ENCODE measurements at places on chromosomes 11 and 22.

DNA sequence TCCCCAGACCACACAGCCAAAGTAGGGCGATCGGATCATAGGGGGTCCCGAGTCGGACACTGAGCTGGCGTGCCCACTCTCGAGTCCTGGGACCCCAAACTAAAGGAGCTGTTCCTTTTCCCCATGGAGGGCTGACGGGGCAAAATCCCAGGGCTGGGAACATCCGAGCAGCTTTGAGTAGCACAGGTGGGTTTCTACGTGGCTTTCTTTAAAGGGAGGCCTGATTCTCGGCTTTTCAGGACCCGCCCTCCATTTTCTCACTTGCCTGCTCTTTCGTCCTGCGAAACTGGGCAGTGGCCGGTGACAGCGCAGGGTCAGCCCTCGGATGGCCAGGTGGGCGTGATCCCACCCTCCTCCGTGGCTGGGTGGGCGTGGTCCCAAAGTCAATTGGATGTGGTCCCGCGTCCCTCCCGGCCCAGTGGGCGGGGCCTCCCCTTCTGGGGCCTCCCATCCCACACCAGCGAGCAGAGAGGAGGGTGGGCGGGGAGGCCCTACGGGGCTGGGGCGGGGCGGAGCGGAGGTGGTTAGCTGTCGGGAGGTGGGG, 17.5 kb upstream of the TXNRD2 start:
- peak; percentile 84 for DNase-seq

DNA sequence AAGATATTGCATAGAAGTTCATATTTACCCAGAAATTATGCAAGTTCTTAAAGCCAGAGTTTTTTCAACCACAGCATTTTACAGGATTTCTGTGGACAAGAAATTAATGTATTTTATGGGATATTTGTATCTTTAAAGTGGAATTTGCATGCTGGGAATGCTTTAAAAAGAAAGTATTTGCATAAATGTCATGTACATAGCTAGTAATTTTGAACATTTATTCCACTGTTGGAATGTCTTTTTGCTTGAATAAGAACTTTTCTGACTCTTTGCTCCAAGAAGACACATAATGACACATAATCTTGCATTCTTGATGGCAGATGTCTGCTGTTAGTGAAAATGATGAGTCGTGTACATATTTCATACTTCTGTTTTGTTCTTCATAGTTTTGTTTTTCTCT, 66.6 kb downstream of the ATXN10 start:
- no peak for DNase-seq

DNA sequence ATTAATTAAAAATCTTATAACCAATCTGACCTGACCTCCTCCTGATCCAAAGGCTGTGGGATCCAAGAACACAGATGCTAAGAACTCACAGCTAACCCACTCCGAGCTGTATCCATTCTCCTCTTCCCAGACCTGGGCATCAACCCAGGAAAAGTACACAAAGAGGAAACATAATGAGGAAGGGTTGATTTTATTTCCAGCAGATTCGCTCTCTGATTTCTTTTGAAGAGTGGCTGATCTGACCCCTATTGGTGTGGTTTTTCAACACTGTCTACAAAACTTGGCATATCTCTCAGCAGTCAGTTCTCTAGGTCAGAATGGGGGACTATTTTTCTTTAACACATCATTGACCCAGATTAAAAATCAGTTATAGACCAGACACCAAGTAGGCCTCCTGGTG, 201.9 kb upstream of the UBASH3B start:
- DNase-seq, result no peak

DNA sequence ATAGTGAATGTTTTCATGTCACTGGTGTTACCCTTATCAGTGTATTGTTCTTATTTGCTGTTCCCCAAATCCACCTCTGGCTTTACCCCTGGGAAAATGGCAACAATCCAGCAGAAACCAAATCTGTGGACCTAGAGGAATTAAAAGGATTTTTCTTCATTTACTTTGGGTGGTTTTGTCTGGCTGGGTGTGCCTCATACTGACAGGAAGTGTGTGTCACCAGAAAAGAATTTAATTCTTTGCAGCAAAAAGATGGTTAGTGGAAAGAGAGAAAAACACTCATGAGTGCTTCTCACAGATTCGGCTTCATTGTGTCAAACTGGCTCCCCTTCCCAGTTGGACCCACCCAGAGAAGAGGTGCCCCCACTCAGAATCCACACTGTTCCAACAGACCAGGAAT, 38.9 kb downstream of the FZD4 start:
- peak; percentile 32 for DNase-seq

- DNase-seq, result no peak
These were observed 3.6 kb downstream of the LDLRAD3 start for GRCh38 chr11:35947437-35947836.

DNA sequence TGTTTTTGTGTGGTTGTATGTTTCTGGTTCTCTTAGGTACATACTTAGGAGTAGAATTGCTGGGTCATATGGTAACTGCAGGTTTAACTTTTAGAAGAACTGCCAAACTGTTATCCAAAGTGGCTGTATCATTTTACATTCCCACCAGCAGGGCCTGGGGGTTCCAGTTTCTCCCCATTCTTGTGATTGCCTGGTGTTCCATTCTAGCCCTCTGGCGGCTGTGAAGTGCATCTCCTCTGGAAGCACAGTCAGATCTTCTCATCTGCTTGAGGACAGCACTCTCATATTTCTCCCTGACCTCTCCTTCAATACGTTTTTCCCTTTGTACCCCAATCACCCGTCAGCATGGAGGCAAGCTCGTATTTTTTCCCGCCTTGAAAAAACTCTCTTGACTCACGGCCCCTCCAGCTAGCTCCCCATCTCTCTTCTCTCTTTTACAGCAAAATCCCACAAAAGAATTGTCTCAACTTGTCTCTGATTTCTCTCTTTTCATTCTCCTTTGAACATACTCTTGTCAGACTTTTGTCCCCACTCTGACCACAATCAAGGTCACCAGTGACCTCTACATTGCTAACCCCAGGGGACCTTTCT, 56.8 kb upstream of the THY1 start:
- no peak for DNase-seq

DNA sequence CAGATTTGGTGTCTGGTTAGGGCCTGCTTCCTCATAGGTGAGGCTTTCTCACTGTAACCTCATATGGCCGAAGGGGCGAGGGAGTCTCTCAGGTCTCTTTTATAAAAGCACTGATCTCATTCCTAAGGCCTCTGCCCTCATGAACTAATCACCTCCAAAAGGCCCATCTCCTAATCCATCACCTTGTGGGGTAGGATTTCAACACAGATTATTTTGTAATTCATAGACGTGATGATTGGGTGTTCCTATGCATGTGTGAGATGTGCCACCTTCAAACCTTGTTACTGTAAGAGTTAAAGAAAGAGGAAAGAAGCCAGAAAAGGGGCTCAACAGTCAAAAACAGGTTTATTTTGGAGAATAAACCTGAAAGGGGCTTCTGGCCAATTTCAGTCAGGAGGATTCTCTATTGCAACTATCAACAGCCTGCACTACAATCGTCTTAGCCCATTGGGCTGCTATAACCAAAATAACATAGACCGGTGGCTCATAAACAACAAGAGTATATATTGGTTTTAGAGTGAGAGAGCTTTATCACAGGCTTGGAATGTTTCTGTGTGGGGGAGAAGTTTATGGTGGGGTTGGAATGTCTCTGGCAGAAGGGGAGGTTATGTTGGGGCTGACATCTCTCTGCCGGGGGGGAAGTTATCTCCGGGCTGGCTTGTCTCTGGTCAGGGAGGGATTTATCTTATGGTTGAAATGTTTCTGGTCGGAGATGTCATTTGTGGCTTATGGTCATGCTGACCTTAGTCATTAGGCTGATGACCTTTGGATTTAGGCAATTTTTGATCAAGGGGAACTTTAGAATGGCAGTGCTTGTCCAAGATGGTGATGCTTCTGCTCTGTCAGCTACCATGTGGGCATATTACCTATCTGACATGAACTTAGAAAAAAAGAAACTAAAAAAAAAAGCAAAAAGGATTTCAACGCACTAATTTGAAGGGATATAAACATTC, 35.1 kb downstream of the CSF2RB start:
- no peak for DNase-seq

- DNase-seq, result peak; percentile 29
These were observed 14.5 kb upstream of the MS4A7 start for GRCh38 chr11:60363542-60364470.

- no peak for DNase-seq
These were observed 42.0 kb downstream of the ALG9 start for GRCh38 chr11:111829185-111829968.

DNA sequence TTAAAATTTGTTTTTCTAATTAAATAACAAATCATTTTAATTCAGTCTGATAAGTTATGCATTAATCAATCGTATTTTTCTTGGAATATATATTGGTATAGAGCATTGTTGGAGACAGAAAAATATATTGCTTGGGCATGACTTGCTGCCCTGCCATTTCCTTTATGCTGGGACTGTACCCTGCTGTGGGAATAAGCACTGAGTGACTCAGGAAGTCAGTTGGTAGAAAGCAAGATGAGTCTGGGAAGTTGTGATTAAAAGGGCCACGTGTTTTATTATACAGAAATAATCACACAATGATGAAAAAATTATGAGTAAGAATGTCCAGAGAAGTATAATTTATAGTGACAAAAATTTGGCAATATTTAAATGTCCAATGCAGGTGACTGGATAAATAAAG, 139.5 kb downstream of the KIF18A start:
- no peak for DNase-seq

DNA sequence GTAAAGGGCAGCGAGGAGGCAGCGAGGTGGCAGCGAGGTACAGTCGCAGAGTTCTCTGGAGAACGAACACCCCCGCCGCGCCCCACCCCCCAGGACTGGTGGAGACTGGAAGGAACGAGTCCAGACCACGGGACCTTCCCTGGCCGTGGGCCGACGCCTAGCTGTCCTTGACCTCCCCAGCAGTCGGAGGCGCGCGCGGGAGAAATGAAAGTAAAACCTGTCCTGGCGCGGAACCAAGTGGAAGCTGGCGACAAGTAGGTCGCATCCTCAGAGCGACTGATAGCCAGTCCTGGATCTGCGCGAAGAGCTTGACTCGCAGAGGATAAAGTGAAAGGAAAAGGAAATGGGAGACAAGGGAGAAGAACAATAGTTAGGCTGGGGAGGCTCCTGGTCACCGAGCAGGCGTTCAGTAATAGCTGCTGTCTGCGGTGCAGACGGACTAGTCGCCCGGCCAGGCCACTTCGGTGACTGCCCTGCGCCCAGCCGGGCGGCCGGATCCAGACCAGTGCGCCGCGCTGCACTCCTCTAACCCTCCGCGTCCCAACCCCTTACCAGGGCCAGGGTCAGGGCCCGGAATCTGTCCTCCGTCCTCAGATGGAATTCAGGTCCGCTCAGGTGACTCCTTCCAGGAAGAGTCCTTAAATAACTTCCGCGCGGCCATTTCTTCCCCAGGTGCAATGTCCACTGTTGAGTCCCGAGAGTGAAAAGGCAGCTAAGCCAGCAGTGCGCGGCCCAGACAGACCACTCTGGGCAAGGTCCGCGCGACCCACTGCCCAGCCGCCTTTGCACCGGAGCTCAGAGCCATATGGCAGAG, 1.9 kb upstream of the ADM start:
- peak; percentile 94 for DNase-seq

GRCh38 chr11:71502871-71503435, 24.1 kb upstream of the KRTAP5-7 start:
- DNase-seq, result no peak

DNA sequence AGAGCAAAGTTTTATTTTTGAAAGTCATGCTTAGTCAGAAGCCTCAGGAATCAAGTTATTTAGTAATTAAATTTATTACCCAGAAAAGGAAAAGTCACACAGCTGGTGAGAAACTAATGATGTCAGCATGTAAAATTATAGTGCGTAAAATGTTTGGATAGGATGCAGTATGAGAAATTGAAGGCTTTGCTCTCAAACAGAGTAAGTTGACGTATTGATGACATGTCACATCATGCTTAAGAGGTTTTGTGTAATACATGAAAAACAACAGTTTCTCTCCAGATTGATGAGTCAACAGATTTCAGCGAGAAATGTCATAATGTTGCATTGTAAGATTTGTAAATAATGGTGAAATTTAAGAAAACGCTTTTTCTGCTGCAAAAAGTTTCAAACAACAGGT, 769.8 kb downstream of the METTL15 start:
- DNase-seq, result no peak

DNA sequence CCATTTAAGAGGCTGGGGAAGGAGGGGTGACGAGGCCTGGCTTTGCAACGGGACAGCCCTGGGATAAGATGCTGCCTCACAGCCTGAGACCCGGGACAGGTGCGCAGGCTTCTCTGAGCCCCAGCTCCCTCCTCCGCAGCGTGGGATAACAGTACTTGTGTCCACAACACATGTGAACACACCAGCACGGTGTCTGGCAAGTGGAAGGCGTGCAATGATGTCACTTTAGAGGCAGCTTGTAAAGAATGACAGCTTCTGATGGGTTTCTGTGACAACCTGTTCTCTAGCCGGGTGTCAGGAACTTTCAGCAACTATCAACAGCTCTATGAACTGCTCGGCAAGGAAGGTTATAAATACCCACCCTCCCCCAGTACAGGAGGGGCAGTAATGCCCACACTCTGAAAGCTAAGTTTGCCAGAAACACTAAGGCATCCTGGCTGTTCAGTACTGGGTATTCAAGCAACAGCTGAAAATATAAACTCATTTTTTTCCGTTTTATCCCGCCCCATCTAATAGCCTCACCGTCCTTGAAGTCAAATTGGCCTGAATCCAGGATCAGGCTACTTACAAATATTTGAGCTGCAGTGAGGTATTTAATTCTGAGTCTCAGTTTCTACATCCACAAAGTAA, 59.7 kb downstream of the MYH9 start:
- peak; percentile 63 for DNase-seq

- no peak for DNase-seq
These were observed 66.7 kb downstream of the PACSIN2 start for GRCh38 chr22:42948294-42948693.

DNA sequence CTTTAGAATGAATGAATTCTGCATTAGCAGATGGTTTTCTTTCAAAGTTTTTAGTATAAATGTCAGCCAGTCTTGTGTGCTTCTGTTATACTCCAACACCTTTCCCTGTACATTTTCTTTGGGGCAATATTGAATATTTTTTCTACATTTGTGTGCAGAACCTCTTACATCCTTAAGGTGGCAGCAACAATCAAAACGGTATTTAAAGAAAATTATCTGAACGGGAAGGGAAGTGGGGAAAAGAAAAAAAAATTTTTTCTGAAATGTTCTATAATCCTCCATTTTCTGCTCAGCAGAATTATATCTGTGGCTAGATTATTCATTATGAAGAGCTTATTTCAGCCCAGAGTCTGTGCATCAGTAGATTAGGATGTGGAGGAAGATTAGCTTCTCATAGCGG, 347.3 kb upstream of the RAG2 start:
- DNase-seq, result no peak

- DNase-seq, result no peak
These were observed 18.9 kb downstream of the LIMK2 start for GRCh38 chr22:31230871-31231621.

Data from heart left ventricle (tissue), 16 donors.